ENCODE measurements at places on chromosomes 12 and 14.
A peak's percentile ranks its signal among the peaks of the same experiment; 100 is the strongest.

DNA sequence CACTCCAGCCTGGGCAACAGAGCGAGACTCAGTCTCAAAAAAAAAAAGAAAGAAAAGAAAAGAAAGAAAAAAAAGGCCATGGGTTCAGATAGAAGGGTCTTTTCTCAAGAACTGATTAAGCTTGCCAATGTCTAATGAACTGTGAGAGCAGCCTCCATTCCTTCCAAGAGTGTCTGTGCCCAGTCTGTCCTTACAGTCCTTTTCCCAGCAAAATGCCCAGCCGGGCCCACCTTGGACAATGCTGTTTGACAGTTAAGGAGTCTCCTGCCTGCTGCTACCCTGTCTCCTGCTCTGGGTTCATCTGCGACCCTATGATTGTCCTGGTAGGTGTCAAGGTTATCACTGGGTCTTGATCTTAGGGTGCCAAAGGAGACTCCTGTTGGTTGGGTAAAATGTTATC lies 21.4 kb downstream of the SYNE3 start:
- no peak for DNase-seq

DNA sequence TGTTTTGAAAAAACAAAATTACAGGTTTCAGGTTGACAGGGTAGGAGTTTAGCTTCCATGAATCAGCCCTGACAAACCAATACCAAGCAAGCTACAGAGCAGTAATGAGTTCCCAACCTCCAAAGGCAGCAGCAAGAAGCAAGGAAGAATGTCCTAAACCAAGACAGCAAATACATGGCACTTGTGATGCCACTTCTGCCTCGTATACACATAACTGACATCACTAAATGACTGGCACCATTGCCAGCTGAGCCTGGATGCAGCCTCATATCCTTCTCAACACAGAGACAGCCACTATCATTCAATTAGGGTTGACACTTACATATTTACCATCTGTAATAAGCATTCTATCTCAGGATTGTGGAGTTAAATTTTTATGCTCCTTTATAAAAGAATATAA lies 35.0 kb upstream of the MDM1 start:
- no peak for DNase-seq

GRCh38 chr12:81759190-81760051 lies at the start of gene PPFIA2:
TSS of gene PPFIA2 (minus strand) at chr12:81759350.
- peak; percentile 5 for DNase-seq

DNA sequence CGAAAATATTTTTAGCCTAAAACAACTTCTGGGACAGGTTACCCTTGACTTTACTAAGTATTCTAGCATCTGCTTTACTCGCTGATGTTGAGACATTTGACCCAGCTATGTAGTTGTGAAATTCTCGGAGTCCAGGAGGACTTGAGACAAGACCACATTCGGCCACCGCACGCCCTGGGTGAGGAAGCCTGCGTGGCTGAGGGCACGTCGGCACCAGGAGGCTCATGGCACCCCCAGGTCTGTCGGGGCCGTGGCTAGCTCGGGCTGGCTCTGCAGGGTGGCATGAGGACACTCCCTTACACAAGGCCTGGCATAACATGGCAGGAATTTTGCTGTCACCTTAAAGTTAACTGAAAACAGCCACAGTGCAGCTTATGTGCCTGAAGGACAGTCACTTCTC lies 58.1 kb upstream of the MMP17 start:
- DNase-seq = no peak

DNA sequence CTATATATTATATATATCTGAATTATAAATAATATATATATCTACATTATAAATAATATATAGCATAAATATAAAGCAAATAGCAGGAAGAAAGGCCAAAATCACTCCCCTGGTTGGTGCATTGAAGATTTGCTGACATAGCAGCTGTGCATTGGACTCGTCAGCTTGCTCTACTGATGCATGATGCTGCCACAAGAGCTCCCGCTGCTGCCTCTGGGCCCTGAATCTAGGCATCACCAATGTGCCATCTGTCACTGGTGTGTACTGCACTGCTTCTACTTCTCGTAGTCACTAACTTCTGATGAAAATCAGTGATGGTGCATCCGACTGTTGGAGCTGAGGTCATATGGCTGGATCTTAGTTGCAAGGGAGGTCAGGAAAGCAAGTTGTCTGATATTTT lies 205.0 kb downstream of the ADAMTS20 start:
- no peak for DNase-seq

- DNase-seq = no peak
These were observed 12.7 kb upstream of the USP15 start for GRCh38 chr12:62247281-62248045.

DNA sequence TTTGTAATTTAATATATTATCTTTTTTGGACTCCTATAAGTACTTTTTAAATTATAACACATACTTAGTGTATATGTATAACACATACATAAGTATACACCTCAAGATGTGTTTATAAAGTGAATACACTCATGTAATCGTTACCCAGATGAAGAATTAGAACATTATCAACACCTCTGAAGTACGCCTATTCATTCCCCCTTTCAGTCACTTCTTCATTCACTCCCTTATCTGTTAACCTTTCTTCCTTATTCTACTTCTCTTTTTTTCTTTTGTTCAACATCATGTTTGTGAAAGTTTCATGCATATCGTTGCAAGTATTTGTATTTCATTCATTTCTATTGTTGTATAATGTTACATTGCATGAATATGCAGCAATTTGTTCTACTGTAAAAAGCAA lies 98.5 kb downstream of the ARID2 start:
- no peak for DNase-seq

DNA sequence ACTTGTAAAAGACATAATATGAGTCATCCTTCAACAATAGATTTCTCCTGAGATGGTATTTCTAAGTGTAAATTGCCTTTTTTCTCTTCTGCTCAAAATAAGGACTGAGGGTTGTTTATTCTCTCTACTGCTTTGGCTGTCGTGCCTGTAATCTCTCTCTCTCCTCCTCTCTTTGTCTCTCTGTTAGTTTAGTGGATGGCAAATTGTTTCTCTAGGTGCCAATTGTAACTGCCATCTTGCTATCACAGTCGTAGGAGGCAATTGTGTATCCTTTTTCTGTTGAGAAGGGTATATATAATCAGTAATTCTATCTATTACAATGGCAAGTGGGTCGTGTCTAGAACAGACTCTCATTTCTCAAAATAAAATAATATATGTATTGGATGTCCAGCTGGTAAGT lies 545.0 kb upstream of the FBXO33 start:
- DNase-seq = no peak

GRCh38 chr12:110794623-110795280 lies 52.0 kb upstream of the CCDC63 start:
- no peak for DNase-seq

DNA sequence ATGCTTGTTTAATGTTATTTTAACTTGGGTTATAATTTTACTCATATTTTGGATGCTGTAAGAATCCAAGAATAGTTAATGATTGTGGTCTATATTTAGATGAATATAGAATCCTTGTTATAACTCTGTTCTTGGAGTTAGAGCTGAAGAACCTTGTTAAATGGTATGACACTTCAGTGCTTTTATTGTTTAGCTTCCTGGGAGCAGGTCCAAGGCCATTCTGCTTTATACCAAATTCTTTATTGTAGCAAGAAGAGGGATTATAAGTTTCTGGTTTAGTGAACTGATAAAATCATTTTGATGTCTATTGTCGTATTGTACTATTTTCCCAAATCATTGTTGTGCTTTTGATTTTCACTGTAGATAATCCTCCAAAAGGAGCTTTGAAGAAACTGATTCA lies 69.4 kb downstream of the MIA2 start:
- DNase-seq = no peak

DNA sequence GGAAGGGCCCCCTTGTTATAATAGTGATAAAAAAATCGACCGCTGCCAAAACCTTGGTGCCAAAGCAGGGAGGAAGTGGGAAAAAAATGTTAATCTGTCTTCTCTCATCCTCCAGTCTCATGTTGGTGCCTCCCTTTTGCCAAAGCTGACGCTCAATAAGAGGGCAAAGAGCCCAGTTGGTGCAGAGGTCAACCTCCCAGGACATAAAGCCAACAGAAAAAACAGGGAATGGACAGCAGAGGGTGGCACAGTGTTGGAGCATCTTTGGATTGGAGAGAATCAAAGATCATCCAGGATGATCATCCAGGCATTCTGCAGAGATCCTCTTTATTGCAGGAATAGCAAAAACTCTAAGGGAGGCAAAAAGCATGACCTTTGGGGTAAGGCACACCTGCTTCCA lies 9.8 kb upstream of the TTC9 start:
- no peak for DNase-seq

DNA sequence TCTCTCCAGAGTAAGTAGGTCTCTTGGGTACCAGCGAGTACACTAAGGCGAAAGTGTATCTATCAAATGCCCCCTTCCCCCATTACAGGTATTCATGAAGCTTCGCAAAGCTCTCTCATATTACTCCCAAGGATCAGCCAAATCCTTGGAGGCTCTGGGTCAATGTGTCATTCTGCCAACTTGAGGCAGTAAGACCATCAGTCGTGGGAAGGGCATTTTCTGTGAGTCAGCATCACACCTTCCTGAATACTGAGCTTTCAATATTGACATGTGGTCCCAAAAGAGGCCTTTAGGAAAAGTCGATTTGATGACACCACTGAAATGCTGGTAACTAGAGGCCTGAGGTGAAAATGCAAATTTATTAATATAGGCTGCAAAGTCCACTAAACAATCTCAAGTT lies 323.9 kb downstream of the LRIG3 start:
- DNase-seq = no peak

DNA sequence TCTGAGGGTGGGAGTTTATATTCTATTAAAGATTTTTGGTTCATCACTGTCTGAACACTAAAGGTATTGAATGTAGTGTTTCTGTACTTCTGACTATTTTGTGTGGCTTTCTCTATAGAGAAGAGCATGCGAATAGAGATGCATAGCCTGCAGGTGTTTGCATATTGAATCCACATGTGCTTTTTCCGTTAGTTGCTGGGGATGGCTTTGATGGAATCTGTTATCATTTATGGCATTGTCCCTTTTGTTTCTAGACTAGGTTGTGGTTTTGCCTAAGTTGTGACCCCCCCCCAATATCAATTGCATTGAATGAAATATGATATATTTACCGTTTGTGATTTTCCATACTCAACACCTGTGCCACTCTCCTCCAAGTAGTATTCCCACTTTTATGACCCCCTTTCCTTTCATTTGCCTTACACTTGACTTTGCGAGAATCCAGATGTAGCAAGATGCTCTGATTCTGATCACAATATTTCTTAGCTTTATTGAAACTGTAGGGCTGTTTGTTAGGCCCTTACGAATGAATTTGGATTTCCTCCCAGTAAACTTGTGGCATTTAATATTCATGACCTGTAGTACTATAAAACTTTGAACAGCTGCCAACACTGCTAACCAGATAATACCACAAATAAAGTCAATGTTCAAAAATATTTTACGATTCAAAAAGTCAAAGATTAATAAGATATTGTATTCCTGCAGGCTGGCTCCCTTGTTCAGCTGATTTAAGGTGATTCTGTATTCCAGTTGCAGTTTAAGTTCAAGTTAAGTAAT lies 176.4 kb downstream of the TMTC2 start:
- DNase-seq = no peak

GRCh38 chr12:83700838-83701237 lies 1014.1 kb downstream of the TMTC2 start:
- no peak for DNase-seq

DNA sequence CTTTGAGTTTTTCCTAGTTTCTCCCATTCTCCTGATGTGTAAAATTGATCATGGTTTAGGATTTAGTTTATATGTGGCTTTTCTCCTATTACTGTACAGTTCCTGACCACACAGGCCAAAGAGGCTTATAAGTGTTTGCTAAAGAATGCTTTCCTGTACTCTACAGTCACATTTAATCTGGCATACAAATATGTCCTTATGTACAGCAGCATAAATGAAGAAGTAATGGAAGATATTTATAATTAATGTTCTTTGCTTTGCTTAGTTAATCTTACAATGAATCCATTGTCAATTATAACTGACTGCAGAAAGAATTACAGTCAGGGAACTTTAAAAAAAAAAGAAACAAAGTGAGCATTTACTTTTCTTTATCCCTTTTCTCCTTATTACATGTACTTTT lies 293.9 kb downstream of the KCNC2 start:
- DNase-seq = no peak

DNA sequence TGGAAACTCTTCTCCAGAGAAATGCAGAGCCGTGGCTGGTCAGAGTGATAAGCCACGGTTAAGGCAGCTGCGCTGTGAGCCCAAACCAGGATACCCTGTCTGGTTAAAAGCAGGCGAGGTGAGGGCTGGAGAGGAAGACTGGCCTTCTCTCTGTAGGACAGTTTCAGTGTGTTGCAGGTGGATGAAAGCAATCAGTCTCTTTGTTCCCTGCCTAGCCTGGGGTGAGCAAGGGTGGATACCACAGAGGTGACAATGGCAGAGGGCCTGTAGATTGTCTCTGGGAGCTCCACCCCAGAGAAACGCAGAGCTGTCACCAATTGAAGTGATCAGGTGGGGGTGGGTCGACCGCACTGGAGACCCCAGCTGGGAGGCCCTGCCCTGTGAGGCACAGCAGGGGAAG lies 621.9 kb downstream of the LRFN5 start:
- no peak for DNase-seq

GRCh38 chr14:32998433-32998832 lies 59.8 kb downstream of the NPAS3 start:
- DNase-seq = no peak

GRCh38 chr14:99682809-99683618 lies 1.1 kb upstream of the CYP46A1 start:
- DNase-seq = peak; percentile 72

DNA sequence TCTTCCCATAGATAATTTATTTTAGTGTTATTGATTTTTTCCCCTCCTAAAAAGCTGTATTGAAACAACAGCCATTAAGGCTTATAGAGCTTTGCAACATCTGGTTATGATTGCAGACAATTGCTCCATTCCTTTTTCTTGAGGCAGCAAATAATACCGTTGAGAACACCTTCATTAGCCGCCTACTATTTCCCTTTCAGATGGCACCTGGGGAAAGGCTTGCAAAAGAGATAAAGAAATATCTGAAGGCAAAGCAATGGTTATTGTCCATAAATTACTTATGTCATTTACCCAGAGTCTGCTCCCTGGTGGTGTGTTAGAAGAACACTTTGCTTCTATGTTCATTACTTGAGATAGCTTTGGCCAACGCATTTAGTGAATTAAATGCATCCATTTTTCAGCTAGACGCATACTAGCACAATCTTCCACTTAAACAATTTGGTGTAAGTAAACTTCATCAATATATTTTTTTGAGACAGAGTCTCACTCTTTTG lies 377.8 kb downstream of the KCNH5 start:
- DNase-seq = no peak

DNA sequence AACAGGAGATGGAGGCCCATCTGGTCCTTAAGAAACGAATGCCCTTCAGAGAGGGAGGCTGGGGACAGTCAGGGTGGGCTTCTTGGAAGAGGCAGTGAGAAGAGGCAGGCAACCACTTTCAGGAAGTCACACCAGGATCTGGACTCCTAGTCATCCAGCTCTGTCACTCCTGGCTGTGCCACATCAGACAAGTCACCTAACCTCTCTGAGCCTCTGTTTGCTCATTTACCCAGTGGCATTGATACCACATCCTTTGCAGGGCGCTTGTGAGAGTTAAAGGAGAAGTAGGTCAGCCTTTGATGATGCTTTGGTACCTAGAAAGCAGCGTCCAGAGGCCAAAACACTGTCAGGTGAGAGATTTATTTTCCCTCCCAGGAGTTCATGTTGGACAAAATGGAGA lies 11.1 kb downstream of the CCDC197 start:
- DNase-seq = no peak

- no peak for DNase-seq
These were observed 38.5 kb downstream of the EP400 start for GRCh38 chr12:131988054-131988796.

GRCh38 chr12:113818283-113818682 lies 147.8 kb downstream of the RBM19 start:
- no peak for DNase-seq

GRCh38 chr14:25846246-25846645 lies 751.6 kb downstream of the NOVA1 start:
- DNase-seq = no peak

Measured in hematopoietic multipotent progenitor cell (in vitro differentiated cells).